ENCODE measurements at places on chromosomes 3 and 15.

GRCh38 chr15:99212406-99212805, 37.0 kb downstream of the TTC23 start:
- DNase-seq, result no peak

GRCh38 chr3:25103391-25103790, 324.7 kb upstream of the RARB start:
- DNase-seq, result no peak

GRCh38 chr15:85071061-85071460, 89.4 kb downstream of the PDE8A start:
- DNase-seq, result no peak

DNA sequence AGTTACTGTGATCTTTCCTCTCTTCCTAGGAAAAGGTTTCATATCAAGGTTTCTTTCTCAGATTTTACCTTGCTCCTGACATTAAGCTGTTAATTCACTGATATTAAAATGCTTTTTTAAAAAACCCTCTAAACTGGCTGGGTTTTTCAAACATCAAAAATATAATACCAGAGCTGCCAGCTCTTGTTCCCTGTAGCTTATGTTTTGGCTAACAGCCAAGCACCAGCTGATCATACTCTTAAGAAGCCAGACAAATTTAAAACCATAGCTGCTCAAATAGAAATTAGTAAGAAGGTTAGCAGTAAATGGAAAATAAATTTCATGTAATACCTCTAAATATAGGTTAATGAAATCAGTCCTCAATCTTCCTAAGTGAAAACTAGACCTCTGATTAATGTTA, 657.5 kb downstream of the GRM7 start:
- no peak for DNase-seq

GRCh38 chr15:58517252-58517681, 85.5 kb downstream of the LIPC start:
- DNase-seq, result no peak

GRCh38 chr15:45473068-45473467, 49.5 kb downstream of the SLC30A4 start:
- no peak for DNase-seq

- peak; percentile 99 for DNase-seq
These were observed 101.4 kb downstream of the FNDC3B start for GRCh38 chr3:172140499-172141391.

- DNase-seq, result peak; percentile 73
These were observed 520.4 kb downstream of the FOXP1 start for GRCh38 chr3:71062952-71063772.

GRCh38 chr15:57017024-57017423, 98.6 kb downstream of the TCF12 start:
- no peak for DNase-seq

GRCh38 chr3:189389346-189389745, 217.6 kb downstream of the TPRG1 start:
- DNase-seq, result no peak

DNA sequence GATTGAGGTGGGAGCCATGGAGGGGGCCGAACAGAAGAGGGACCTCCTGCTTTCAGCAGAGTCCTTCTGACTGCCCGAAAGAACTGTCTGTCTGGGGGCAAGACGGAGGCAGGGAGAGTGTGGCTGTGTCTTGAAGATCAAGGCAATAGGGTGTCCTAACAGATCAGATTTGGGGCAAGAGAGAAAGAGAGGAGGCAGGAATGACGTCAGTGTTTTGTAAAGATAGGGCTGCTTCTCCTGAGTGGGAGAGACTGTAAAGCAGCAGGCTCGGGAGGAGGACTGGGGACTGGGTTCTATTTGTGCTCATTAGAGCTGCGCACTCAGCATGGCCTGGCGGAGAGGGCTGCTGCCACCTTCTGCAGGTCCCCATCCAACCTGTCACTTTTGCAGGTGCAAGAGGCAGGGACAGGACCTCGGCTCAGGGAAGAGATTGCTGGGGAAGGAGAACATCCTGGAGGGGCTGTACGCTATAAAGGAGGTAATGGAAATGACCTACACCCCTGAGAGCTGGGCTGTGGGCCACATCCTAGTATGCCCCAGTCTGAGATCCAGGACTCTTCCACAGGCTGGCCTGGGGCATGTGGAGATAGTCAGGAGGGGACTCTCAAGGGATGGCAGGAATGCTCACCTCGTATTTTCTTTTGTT, 29.0 kb upstream of the FGD5 start:
- DNase-seq, result no peak

DNA sequence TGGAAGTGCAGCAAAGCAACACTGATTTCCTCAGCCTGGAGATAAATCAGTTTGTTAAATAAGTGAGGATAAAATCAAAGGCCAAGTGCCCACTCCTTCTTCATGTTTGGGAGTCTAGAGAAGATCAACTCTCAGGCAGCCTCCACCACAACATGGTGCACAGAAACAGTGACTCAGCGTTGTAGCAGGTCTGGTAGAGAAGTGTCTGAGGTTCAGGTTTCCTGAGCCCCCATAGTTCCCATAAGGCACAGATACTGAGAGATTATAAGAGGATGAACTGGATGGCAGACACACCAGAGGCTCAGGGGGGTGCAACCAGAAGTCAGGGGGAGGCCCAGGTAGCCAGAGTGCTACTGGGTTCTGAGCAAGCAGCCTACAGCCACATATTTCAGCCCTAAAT, 166.7 kb downstream of the FRMD5 start:
- DNase-seq, result no peak

DNA sequence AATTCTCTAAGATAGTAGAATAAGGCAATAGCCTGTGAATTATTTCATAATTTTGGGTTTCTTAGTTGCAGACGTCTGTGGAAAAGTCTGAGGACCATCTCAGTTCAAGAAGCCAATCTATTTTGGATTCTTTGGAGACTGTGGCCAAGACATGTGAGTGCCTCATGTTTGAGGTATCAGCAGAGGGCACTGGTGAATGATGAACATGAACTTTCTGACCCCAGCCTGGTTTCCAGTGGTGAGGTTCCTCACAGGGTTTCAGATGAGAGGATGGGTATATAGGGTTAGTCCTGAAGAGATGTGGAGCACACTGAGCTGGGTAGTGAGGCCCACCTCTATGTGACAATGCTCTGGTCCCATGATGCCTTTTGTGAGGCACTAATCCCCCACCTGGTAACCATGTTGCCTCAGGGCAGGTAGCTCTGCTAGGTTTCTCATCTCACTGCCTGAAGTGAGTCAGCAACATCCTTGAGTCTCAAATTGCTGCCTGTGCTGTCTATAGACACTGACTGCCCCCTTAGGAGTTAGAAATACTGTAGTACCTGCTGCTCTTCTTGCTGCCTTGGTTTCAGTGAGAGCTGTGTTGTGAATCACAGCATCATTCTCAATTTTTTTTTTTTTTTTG, 32.3 kb downstream of the C3orf62 start:
- no peak for DNase-seq

DNA sequence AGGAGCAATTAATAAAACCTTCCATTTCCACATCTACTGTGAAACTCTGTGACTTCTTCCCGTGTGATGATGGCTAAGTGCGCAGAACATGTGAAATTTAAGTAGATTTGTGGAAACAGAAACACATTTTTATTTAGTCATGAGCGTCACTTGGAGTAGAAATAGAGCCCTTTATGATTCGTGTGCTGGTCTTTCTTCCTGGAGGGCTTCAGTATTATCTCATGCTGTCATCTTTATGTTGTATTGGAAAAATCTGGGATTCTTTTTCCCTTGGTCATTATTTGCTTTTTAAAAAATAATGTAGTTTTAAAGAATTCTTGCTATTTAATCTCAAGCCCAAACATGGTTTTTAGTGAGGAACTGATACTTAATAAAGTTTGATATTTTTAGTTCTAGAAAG, 284.0 kb upstream of the CTDSPL start:
- no peak for DNase-seq

DNA sequence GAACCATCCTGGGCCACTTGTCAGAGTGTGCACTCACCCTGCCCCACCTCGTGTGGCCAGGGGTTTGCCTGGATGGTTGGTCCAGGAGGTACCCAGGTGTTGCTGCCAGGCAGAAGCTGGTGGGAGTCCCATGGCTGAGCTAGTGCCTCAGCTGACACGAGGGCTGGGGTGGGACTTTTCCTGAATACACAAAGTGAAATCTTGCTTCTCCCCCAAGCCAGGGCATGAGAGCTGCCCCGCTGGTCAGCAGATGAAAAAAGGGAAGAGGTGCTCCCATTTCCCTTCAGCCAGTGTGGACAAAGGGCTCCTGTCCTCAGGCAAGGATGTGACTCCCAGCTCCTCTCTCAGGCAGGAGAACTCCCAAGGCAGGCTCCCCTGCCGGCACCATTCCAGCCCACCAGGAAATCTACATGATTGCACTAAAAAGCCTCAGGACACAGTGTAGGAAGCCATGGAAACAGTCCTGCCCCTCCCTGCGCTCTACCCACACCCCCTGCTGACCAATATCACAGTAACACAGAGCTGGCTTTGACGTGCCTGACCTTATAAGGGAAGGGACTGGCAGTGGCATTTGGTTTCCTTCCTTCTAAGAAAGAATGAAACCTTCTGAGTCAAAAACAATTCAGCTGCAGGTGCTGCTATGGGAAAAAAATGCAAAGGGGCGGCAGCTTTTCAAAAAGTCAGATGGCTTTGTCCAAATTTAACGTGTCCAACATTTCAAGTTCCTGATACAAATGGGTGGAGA, 33.9 kb downstream of the MYO5C start:
- DNase-seq, result no peak

DNA sequence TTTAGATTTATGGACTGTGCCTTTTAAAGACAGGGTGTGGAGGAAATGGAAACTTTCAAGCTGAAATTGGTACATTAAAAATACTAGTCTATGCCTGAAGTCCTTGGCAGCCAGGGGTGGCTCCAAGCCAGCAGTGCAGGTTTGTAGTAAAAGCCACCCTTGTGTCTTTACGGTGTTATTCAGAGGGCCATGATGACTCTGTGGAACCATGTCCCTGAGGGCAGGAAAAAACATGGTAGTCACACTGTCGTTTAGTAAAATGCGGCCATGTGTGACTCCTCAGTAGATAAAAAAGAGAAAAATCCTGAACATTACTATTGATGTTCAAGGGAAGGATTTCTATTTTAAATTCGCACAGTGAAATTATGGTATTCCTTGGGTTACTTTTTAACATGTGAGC, 2.7 kb downstream of the FAN1 start:
- no peak for DNase-seq

- DNase-seq, result no peak
These were observed 63.2 kb downstream of the MEIS2 start for GRCh38 chr15:37037071-37037655.

DNA sequence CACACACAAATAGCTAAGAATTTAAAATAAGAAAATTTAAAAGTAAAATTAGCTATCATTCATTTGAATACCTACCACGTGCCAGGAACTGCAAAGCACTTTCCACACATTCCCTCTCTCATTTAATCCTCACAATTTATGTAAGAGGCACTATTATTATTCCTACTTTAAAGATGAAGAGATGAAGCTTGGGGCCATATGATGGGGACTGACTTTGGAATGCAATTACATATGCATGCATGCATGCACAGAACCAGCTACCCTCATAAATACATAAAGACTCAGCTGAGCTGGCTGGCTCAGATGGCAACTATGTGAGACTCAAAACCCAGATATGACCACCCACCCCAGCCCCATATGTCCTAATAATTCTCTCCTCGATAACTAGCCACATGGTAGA, 31.7 kb upstream of the THUMPD3 start:
- DNase-seq, result no peak

- DNase-seq, result no peak
These were observed 180.4 kb downstream of the GOLGA8K start for GRCh38 chr15:32222716-32223115.

DNA sequence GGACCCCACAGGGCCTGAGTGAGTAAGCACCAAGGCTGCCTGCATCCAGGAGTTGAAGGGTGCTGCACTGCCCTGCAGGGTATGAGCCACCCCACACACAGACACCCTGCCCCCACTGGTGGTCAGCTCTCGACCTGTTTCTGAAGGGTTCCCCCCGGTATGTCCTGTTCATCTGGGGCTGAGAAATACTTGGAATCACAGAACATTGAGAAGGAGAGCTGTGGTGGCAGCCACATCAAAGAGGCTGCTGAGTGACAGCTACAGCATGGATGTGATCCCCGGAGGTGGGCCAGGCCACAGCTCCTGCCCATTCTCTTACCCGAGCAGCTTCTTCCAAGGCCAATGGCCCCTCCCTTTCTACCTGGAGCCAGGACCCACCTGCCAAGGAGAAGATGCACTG, 66.4 kb upstream of the PLXNA1 start:
- DNase-seq, result no peak

DNA sequence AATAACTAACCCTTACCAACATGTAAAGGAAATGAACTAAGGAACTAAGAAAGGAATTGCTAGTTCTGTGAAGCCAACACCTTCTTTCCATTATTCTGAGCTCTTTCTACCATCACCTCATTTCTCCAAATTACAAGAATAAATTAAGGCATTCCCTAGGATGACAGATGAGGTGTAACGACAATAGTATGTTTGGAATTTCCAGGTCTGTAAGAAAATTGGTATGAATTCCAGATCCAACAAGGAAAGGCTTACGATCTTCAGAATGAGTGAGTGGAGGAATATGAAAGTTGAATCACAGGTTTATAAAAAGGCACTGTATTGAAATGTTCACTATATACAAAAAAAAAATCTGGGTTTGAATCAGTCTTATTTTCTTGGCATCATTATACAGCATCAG, 4.5 kb upstream of the NANOGP8 start:
- no peak for DNase-seq

GRCh38 chr15:55707951-55708350, 35.0 kb downstream of the PRTG start:
- DNase-seq, result no peak

- no peak for DNase-seq
These were observed 71.3 kb downstream of the CPN2 start for GRCh38 chr3:194279701-194280360.

GRCh38 chr3:107690522-107691138, 167.9 kb downstream of the BBX start:
- DNase-seq, result no peak

DNA sequence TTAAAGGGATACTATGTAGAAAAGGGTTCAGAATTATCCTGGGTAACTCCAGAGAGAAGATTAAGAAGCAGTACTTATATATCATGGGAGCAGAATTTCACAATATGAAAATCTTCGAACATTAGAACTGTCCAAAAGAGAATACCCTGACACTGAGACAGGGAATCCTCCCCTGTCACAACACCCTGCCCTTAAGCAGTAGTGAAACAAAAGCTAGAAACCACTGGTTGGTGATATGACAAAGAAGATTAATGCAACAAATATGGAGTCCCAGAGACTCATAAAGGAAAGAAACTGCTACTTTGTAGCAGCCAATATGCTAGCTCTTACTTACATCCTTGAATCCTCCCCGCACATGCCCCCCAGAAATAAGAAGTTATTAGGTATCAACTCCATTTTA, 18.5 kb downstream of the MIX23 start:
- DNase-seq, result no peak

DNA sequence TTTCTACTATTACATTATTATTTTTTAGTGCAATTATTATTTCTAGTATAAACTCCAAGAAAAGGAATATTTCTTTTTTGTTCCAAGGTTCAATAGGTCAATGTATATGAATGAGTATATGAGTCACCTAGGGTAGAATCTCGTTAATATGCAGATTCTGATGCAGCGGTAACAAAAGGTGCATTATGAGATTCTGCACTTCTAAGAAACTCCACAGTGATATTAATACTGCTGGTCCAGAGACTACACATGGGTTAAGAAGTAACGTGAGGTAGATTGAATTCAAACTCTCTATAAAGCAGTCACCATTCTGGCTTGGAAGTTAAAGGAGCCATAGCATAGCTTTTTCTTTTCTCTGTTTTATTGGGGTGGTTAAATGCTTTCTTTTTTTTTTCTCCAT, 596.2 kb upstream of the TBL1XR1 start:
- no peak for DNase-seq

- no peak for DNase-seq
These were observed 89.7 kb upstream of the WNT5A start for GRCh38 chr3:55576621-55577388.
